ENCODE measurements at places on chromosomes 5 and 9.

DNA sequence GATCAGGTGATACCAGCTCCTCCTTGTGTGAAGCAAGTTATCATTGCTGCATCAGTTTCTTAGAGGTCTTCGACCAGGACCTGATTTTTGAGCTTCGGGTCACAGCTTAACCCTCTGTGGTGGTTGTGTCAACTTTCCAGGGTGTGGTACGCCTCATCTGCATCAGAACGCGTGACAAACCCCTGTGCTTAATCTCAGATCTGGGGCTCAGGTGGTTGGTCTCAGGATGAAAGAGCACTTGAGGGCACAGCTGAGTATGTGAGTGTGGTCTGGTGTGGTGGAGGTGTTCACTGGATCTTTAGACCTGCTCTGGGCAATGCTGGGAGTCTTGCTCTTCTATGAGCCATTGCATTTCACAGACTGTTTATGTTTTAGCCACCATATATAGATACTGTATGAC is 64.1 kb downstream of the OSTF1 start:
- DNase-seq: no peak

DNA sequence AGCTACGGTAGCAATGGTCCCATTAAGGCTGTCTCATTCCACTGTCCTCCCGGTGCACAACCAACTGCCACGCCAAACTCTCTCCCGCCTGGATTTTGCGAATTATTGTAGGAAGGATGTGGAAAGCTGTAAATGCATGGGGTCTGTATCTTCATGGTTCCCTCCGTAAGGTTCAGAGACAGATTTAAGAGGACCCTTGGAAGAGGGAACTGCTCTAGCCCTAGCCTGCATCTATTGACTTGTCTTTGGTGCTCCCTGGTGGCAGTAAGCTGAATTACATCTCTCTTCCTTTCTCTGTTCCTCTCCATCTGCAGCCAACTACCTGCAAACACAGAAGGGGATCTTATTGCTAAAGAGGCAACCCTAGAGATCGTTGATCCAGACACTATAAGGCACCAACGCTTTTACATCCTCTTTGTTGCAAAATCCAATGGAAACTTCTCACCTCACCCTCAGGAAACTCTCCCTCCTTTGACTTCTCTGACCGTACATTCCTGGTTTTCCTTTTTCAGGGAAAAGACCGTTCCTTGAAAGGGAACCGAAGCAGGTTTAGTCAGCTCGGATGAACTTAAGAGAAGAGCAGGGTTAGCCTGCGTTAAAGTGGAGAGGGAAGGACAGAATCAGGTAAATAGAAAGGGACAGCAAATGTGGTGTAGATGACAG is 11.9 kb downstream of the CAPSL start:
- peak; percentile 57 for DNase-seq

- peak; percentile 63 for DNase-seq
Measured at GRCh38 chr9:88429595-88430430, 41.6 kb downstream of the SPIN1 start.

- no peak for DNase-seq
Measured at GRCh38 chr5:77662635-77663034, 24.1 kb upstream of the OTP start.

GRCh38 chr9:131889437-131890251 is 149.8 kb upstream of the RAPGEF1 start:
- peak; percentile 44 for DNase-seq

DNA sequence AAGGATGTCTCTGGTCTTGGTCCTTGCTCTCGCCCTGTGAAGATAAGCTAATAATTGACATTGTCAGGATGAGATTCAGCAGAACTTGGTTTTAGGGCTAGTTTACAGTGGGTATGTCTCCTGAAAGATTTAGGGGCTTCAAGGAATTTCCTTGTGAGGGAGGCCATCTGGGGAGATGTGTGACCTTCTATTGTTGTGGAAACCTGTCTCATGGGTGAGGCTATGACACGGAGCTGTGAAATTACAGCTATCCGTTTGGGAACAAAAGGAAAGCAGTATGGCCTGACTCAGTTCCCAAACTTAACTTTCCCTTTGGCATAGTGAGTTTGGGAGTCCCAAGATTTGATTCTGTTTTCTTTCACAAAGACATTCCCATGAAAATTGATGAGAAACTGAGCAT is 142.0 kb downstream of the PARP8 start:
- DNase-seq: no peak

GRCh38 chr5:56812110-56812509 is 3.2 kb upstream of the MAP3K1 start:
- DNase-seq: no peak

DNA sequence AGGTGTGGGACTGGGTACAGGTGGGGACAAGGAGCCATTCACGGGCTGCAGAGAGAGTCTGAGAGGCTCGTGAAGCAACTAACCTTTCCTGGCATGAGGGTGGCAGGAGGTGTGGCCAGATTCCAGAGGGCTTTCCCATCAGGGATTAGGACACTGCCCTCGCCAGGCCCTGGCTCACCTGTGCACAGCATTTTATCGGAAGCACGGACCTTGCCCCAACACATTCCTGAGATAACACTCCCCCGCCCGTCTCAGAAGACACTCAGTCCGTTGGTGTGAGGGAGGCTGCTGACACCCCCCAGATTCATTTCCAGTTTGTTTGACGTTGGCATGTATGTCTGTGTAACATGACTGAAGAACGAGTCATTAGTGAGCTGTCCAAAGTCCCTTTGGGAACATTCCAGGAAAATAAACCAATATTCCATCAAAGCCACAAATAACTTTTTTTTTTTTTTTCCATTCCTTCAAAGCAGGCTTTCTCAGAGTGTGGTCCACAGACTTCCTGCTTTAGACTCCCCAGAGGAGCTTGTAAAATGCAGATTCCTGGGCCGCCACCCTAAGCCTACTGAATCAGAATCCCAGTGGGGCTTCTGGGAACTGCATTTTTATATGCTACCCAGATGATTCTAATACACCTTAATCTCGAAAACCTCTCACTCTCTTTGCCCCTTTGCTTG is 23.4 kb downstream of the WWC1 start:
- peak; percentile 43 for DNase-seq

GRCh38 chr9:27491154-27491553 is 32.9 kb upstream of the IFNK start:
- no peak for DNase-seq

DNA sequence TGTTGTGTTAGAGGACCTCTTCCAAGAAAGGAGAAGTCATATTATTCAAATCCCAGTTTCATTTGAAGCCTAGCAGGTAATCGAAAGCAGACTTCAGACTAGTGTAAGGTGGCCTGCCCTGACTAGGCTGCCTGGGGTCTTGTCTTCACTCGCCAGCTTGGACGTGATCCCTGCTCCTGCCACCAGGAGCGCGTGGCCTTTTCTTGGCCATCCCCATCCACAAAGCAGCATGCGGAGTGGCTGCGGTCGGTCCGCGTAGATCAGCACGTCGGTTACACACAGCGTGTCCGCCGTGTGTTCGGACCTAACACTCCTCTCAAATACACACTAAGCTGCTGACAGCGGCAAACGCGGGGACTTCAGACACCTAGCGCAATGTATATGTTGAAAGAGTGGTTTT is 37.3 kb downstream of the CFAP77 start:
- DNase-seq: peak; percentile 73

GRCh38 chr5:105088102-105088501 is 1525.5 kb upstream of the NUDT12 start:
- DNase-seq: no peak

- peak; percentile 90 for DNase-seq
Measured at GRCh38 chr9:121598965-121599871, 52.2 kb upstream of the DAB2IP start.

DNA sequence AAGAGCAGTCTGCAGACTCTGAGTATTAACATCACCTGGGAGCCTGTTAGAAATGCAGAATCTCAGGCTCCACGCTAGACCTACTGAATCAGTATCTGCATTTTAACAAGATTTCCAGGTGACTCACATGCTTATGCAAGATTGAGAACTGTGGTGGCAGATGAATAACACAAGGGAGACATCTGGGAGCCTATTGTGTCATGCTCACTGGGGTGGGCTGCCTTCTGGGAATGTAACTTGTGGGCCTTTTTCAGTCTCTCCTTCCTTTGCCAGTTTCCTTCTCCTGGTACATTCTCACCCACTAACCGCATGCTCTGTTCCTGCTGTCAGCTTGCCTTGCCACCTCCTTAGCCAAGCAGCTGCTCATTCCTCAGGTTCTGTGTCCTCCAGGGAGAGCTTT is 176.6 kb upstream of the C9orf72 start:
- DNase-seq: peak; percentile 14

DNA sequence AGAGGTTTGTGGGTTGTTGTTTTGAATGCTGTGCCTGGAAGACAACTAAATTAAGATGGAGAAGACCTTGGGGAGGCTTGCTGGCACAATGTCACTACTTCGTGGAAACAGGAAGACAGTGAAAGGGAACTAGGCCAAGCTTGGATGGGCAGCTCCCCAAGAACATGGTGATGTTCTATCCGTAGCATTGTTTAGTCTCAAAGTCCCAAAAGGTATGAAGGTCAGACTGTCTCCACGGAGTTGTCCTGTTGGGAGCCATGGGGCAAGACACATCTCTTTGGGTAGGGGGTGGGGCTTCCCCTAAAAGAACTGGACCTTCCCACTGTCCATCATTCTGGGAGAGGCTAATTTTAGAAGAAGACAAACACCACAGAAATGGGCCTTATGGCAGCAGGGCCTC is 140.5 kb downstream of the ENTREP1 start:
- DNase-seq: no peak

GRCh38 chr9:8417341-8417740 is 617.8 kb upstream of the DMAC1 start:
- DNase-seq: no peak

DNA sequence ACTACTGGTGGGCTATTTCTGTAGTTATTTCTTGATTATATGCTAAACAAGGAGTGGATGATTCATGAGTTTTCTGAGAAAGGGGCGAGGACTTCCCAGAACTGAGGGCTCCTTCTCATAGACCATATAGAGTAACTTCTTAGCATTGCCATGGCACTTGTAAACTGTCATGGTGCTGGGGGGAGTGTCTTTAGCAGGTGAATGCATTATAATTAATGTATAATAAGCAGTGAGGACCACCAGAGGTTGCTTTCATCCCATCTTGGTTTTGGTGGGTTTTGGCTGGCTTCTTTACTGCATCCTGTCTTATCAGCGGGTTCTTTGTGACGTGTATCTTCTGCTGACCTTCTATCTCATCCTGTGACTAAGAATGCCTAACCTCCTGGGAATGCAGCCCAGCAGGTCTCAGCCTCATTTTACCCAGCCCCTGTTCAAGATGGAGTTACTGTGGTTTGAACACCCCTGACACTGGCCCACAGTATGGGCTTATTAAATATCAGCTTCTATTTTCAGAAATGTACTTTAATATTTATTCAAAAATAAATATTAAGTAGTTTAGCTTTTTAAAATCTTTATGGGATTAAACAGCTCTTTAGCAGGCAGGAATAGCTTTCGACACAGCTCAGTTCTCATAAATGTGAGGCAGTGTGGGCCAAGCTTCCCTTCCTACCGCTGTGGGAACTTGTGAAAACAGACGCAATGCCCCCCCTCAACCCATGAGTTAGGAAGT is 44.4 kb downstream of the GALNT12 start:
- peak; percentile 25 for DNase-seq

- DNase-seq: peak; percentile 78
Measured at GRCh38 chr9:107280543-107280942, 2.5 kb upstream of the RAD23B start.

- DNase-seq: no peak
Measured at GRCh38 chr9:22809371-22809770, 362.7 kb downstream of the DMRTA1 start.

- DNase-seq: no peak
Measured at GRCh38 chr9:74447451-74448193, 49.5 kb upstream of the RORB start.

DNA sequence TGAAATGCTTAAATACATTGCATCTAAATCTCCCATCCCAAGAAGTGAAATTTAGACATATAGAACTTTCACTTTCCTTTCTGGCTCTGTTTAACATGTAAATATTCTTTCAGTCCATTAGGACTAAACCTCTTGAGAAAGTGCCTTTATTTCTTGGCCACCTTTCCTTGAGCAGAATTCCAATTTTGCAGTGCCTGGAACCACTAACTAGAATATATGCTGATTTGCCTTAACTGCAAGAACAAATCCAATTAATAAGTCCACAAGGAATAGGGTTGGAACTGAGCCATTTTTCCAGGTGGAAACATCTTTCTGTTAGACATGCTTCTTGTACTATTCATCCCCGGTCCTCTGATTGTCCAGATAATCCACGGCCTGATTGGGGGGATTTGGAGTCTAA is 478.0 kb downstream of the ENC1 start:
- DNase-seq: no peak

- DNase-seq: no peak
Measured at GRCh38 chr9:122342323-122343050, 28.3 kb upstream of the PTGS1 start.

GRCh38 chr5:93273176-93273575 is 307.8 kb downstream of the NR2F1-AS1 start:
- DNase-seq: no peak

DNA sequence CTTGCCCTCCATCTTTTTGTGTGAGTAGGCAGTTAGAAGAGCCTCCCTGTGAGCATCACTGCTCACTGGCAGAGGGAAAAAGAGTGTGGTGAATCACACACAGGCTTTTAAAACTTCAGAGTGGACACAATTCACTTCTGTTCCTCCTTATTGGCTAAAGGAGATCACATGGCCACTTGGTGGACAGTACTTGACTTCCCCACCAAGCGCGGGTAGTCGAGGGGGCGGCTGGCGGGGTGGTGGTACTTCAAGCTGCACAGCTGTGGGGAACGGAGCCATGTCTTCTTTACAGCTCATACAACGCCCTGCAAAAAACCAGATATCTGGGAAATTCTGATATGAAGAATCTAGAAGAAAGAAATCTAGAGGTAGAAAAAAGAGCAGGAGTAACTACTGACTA is 95.4 kb downstream of the PAM start:
- no peak for DNase-seq

GRCh38 chr9:110414471-110414870 is 76.8 kb upstream of the TXNDC8 start:
- DNase-seq: no peak

DNA sequence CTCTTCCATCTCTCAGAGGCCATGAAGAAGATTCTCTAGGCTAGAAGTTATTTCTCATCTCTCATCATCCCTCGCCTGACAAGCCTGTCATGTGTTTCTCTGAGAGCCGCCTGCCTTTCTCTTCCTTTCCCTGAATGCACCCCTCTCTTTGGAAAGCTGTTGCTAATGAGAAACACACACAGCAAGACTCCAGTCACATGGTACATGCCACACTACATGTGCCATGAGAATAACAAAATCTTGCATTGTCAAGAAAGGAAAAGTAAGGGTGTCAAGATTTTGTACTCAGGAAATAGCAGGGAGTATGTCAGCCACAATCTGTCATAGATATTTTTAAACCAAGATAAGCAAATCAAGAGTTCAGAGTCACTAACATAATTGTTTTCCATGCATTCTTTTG is 8.9 kb downstream of the AGXT2 start:
- no peak for DNase-seq

GRCh38 chr5:143445776-143446175 is 42.3 kb upstream of the NR3C1 start:
- DNase-seq: no peak

DNA sequence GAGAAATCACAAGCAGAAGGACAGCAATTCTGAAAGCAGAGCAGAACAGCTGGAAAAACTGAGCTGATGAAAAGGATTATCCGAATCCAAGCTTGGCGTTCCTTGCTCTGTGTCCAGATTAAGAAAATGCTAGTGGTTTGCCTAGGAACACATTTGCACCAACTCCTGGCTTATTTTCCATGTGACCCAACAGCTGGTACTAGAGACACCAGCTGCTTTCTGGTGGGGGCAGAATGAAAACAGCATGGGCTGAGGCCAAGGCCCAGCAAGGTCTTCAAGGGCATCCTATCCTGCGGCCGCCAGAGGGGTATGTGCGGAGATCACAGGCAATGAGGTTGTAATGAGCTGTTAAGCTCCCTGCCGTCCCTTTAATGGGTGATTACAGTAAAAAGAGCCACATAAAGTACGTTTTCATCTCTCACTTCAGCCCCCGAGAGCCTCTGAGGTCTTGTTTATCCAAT is 131.5 kb downstream of the DOCK8 start:
- peak; percentile 14 for DNase-seq
